Lung microvascular endothelial cell (primary cell): ENCODE measurements at places on chromosomes 11 and 22. TPM values are rescaled to one million over a fixed set of nuclear protein-coding genes. Genes with fewer than 3 reads are reported as not detected.

Gene ANO5
- under 0.01 and 0.22 TPM in 2 replicates for total RNA-seq

Gene FAT3
- under 0.01 TPM in 2 replicates for total RNA-seq

Gene GLYATL2
- total RNA-seq = not detected in 2 replicates

Gene MOGAT2
- not detected in 2 replicates for total RNA-seq

Gene CRYBB2
- total RNA-seq = under 0.01 TPM in 1 of 2 replicates, not detected in the other

Gene TRIM22
- total RNA-seq = 47.0 and 66.9 TPM in 2 replicates

Gene KRTAP5-9
- not detected in 2 replicates for total RNA-seq

Gene RAG1
- 0.60 and 1.1 TPM in 2 replicates for total RNA-seq

Gene OR5A1
- total RNA-seq = not detected in 2 replicates

Gene BID
- total RNA-seq = 39.4 and 43.3 TPM in 2 replicates

Gene OR5P2
- total RNA-seq = not detected in 2 replicates

Gene DUSP8
- 0.22 and 0.40 TPM in 2 replicates for total RNA-seq

Gene RRM1
- 27.8 and 63.9 TPM in 2 replicates for total RNA-seq

Gene SLC5A1
- not detected in 2 replicates for total RNA-seq

Gene NRIP3
- total RNA-seq = 0.20 and 1.5 TPM in 2 replicates

Gene MIAT
- total RNA-seq = 0.22 and 0.60 TPM in 2 replicates

Gene SHISA8
- total RNA-seq = not detected in 2 replicates

Gene IFITM5
- total RNA-seq = not detected in 2 replicates

Gene NXPE4
- total RNA-seq = not detected in 2 replicates

Gene SCN2B
- total RNA-seq = not detected in 2 replicates

Gene TTC28
- 10.7 and 14.9 TPM in 2 replicates for total RNA-seq

Gene C11orf16
- total RNA-seq = not detected in 2 replicates

Gene MRGPRX3
- total RNA-seq = under 0.01 and 0.40 TPM in 2 replicates

Gene ENTHD1
- not detected in 2 replicates for total RNA-seq

Gene MS4A3
- total RNA-seq = not detected in 2 replicates

Gene APOA5
- not detected in 2 replicates for total RNA-seq

Gene TESMIN
- total RNA-seq = 0.79 and 1.7 TPM in 2 replicates

Gene LRRC74B
- not detected in 2 replicates for total RNA-seq

Gene MAJIN
- not detected in 2 replicates for total RNA-seq

Gene C11orf87
- not detected in 2 replicates for total RNA-seq

Gene RAG2
- not detected in 2 replicates for total RNA-seq

Gene TMEM123
- total RNA-seq = 169 and 269 TPM in 2 replicates

Gene SNAP29
- 5.2 and 6.9 TPM in 2 replicates for total RNA-seq

Gene CRYBA4
- total RNA-seq = not detected in 2 replicates

Gene IL18
- total RNA-seq = 0.22 TPM in 1 of 2 replicates, not detected in the other

Gene CCDC134
- total RNA-seq = 2.4 and 4.8 TPM in 2 replicates

Gene BIK
- 0.79 and 1.1 TPM in 2 replicates for total RNA-seq

Gene KLHL35
- total RNA-seq = 1.6 and 1.7 TPM in 2 replicates

Gene TPBGL
- total RNA-seq = not detected in 2 replicates
